ENCODE measurements at places on chromosomes 2 and 18.

DNA sequence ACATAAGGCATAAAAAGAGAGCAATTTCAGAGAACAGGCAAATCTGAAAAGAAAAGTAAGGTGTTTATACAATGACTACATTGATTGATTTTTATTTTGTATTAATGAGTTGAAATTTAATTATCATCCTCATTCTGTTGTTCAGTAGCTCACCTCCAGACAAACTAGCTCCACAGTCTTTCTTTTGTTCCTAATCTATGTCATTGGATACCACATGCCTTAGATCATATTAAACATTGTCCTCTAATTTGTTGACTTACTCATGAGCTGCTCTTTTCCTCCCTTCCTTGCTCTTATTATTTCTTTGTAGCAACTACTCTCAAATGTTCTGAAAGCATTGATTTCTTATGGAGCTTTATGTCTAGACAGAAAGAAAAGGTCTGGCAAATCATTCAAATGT, 185.5 kb upstream of the ZSWIM2 start:
- no peak for DNase-seq

- no peak for DNase-seq
These were observed 158.5 kb downstream of the NCKAP5 start for GRCh38 chr2:133409581-133410285.

DNA sequence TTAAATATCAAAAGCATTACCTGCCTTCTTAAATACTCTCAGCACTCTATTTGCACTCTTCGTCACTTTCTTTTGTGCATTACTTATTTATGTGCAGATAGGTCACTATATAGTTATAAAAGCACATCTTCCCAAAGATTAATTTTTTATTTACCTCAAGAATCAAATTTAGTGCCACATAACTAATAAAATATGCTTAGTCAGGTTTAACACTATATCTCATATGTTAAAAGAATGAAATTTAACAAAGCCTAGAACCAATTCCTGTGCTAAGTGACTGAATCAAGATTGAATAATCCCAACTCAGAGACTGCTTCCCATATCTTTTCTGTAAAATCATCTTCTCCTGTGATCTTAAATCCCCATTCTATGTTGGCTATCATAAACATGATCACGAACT, 957.5 kb upstream of the NXPH2 start:
- DNase-seq, result no peak

- DNase-seq, result no peak
These were observed 149.5 kb upstream of the DLX2 start for GRCh38 chr2:172252154-172252553.

DNA sequence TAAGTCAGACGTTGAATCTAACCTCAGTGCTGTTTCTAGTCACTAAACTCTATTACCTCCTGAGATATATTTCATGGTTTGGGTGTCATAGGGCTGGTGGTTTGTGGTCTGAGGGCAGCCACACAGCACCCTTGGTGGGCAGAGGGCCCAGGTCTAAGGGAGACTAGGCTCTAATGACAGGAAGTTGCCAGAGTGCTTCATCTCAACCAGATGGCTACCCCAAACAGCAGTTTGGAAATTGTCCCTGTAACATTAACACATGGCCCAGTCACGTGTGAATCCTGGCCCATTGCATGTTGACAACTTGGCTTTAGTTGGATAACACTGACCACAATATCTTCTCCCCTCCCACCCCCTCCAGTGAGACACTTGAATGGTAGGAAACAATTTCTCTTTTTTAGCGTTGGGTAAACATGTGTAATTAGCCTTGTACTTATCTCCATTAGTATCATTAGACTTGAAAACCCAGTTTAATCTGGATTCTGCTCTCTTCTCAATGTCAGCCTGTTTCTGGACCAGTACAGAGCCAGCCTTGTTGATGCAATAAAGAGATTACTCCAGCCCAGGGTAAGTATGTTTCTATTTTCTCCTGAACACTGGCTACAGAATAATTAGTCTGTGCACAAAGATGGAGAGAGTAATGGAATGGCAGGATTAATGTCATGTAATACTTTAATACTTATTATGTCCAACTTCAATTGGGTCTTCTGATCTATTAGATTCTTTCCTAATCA, 187.8 kb upstream of the SIX3 start:
- peak; percentile 24 for DNase-seq

DNA sequence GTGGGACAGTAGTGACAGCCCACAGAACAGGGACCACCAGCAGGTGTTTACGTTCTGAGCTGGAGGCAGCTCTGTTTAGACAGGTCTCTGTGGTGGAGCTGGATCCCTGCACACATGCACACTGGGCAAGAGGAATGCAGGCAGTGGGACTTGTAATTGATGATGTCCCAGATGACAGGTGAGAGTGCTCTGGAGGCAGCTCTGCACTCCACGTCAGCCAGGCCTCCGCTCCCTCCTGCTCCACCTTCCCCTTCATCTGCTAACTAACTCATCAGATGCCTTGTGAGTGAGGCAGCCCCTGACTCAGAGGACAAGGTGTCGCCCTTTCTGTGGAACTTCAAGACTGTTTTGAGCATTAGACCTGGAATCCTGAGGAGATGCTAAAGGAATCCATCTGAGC, 53.2 kb downstream of the SH3YL1 start:
- DNase-seq, result no peak

- DNase-seq, result no peak
These were observed 194.0 kb downstream of the ZNF407 start for GRCh38 chr18:74791501-74792194.

GRCh38 chr18:80188643-80189530, 58.4 kb downstream of the PARD6G start:
- DNase-seq, result no peak

GRCh38 chr2:121095257-121096080, 189.5 kb downstream of the TFCP2L1 start:
- peak; percentile 73 for DNase-seq

DNA sequence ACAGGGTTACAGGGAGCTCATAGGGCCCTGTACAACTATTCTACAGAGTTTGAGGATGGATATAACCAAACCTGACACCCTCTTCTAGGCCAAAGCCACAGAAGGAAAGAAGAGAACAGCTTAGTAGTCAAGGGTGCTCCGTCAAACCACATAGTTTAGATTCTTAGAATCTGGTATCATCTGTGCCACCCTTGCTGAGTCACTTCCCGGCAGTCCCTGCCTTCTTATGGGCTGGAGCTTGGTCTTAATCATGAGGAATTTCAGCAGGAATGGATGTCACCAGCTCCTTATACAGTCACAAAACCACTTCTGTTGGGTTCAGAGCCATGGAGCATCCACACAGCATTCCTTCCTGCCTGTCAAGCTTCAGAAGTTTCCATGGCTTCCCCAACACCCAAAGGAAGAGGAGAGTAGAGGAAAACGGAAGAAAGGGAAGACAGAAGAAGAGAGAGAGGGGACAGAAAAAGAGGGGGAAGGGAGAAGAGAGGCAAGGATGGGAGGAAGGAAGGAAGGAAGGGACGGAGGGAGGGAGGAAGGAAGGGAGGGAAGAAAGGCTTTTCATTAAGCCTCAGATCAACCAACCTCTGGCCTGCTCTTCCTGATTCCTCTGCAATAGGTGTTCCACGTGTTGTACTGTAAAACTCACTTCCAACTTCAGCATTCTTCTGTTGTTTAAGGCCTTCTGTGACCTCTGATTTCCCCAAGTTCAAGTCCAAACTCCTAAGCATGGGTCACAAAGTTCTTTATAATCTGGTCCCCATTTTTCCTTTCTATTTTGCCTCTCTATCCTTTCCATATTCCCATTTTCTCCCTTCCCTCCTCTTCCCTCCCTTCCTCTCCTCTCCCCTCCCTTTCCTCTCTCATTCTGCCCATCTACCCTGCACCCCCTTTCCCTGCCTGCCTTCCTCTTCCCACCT, 246.1 kb upstream of the TNP1 start:
- DNase-seq, result no peak

- DNase-seq, result no peak
These were observed 23.7 kb upstream of the ACKR3 start for GRCh38 chr2:236545814-236546480.

Measured in NCI-H446 (cell line).